ENCODE measurements at places on chromosomes 5 and 9.
A peak's percentile ranks its signal among the peaks of the same experiment; 100 is the strongest.

DNA sequence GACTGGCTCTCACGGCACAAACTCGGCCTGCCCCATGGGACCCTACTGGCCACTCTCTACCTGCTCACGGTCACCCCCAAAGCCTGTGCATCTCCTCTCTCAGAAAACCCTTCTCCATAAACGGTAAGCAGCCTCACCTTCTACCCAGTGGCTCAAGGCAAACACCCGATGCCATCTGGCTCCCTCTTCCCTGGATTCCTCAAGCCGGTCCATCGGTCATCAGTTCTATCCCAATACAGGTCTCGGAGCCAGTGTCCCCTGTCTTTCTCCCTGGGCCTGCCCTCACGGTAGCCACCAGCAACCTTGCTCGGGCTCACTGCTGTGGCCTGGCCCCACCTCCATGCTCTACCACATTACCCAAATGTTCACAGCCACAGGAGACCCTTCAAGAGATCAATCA, 134.1 kb downstream of the ROR2 start:
- DNase-seq: no peak

GRCh38 chr9:124812441-124812876, 35.5 kb downstream of the OLFML2A start:
- DNase-seq: no peak

DNA sequence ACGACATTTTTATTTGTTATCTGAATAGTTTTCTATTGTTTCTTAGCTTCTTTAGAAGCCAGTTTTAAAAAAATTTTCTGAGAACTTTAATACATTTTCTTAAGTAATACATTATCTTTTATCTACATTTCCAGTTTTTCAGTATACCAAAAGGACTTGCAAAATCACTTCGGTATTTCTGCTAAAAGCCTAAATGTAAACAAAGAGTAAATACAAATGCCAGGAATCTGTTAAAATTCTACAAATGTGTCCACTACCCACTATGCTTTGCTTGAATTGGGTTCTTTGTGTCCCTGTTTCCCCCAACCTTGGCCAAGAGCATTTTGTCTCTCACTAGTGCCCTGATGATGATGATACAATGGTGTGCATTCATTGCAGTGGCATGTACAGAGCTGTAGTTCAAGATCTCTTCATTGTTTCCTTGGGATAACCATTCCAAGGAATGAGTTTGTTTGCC, 611.2 kb downstream of the NR2F1-AS1 start:
- DNase-seq: no peak

GRCh38 chr5:116864157-116864837, 289.7 kb upstream of the SEMA6A start:
- DNase-seq: no peak

DNA sequence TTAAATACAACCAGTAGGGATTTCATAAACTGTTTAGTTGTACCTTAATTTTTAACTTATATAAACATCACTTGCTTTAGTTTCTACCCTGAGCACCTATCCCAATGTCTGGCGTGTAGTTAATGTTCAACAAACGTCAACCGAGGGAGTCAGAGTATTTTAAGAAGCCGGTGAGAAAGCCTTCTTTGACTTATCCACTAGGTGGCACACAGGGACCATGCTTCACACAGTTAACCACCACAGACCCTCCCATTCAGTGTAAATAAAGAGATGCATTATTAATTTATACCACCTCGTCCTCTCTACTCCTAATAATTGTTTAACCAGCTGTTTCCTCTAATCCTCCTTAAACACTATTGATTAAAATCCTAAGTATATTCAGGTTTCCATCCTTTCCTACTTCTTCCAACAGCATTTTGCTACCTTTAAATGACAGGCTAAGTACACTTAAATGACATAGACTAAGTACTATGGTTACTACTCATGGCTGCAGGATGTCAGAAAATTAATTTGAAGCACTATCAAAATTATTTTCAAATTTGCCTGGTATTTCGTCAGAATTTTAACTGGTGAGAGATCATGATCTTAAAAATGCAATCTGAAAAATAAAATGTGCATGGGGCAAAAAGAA, 2.3 kb downstream of the HAPLN1 start:
- DNase-seq: peak; percentile 54

DNA sequence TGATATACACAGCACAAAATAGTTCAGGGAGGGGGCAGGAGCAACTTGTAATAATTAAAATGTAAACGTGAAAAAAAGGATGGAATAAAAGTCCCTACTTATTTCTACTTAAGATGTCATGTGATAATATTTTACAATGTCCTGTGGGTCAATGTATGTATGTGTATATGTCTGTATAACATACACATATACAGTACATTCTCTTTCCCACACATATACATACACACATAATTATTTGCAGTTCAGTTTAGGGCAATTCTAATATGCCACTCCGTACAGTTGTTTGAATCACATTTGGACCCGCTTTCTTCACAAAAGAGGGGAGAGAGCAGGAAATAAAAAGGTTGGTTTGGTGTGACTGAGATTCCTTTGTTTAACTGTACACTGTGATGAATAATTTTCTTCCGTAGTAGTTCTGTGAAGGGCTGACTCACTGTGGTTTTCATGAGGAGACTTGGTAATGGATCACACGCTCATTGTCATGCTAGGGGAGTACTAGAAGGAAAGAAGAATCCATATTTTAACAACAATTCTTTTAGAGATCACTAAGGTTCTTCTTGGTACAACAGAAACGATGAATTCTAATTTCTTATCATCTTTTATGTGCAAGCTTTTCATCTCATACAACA, 26.2 kb upstream of the ACOT12 start:
- no peak for DNase-seq

GRCh38 chr9:127318651-127319167, 54.1 kb downstream of the GARNL3 start:
- DNase-seq: peak; percentile 47

DNA sequence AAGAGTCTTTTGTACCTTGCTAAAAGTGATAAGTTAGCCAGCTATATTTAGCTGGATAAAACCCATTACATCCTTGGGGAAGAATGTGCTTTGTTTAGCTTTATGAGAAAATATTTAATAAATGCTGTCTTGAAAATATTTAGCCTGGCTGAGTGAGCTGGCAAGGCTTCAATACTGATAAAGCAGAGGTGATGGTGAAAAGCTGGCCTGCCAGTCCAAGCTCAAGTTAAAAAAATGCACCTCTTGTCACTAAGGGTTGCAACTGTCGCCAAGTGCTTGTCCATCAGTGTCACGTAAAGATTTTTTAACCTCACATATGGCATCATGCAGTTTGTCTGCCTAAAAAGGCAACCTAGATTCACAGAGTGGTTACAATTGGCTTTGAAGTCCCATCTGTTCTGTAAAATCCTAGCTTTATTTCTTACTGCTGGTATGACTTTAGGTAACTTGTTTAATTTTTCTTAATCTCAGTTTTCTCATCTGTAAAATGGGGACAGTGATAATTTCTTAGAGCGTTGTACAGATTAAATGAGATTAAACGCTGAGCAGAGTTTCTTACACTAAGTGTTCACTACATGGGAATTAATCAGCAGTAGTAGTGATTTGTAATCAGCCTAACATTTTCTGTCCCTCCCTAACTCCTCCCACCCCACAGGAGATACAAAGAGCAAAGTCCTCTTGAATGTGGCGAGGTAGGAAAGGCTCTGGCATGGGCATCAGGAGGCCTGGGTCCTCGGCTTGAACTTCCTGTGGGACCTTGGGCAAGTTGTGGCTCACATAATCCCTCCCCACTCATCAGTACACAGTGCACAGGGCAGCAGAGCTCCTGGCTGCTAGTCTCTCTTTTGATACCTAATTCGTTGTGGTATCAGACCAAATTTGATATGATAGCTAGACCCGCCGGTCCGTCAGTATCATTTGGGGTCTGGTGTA, 48.7 kb downstream of the PIK3R1 start:
- DNase-seq: no peak

DNA sequence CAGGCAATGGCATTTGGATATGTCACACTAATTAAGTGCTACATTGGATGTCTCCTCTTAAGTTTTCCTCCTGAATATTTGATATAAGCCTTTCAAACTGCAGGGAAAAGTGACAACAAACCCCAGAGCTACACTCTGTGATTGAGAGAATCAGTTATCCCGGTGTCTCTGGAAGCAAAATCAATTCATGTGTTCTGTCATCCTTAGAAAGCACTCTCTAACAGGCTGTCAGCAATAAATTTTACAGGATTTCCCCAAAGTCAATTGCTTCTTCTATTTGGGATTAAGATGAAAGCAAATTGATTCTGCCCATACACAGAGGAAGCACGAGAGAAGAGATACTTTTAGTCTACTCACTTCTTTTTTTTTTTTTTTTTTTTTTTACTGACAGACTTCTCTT, 332.4 kb downstream of the CDH18 start:
- no peak for DNase-seq

DNA sequence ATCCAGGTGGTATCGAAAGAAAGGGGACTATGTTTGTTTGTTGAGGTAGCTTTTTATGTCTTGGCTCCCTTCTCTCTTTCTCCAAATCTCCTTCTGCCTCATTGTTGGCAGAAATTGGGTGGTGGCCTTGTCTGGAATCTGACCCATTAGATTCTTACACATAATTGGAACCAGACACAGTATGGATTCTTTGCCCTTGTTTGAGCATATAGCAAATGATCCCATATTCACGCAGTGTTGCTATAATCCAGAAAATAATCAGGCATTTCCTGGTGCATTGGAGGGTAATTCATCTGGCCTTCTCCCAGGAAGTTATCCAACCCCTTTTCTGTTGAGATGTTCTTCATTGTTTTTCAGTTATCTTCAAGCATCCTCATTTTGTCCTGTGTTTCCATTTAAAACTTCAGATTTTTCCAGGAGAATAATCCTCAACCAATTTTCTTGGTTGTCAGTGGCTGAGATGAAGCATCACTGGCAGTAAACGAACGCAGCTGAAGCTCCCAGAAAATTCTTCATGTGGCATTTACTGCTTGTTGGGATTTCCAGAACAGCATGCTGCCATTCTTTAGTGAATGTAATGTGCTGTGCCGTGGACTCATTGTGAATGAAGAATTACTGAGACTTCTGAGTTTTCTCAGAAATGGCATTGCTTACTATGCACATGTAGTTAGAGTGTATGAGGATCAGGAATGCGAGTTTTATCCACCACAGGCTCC, 70.5 kb upstream of the NTRK2 start:
- no peak for DNase-seq

DNA sequence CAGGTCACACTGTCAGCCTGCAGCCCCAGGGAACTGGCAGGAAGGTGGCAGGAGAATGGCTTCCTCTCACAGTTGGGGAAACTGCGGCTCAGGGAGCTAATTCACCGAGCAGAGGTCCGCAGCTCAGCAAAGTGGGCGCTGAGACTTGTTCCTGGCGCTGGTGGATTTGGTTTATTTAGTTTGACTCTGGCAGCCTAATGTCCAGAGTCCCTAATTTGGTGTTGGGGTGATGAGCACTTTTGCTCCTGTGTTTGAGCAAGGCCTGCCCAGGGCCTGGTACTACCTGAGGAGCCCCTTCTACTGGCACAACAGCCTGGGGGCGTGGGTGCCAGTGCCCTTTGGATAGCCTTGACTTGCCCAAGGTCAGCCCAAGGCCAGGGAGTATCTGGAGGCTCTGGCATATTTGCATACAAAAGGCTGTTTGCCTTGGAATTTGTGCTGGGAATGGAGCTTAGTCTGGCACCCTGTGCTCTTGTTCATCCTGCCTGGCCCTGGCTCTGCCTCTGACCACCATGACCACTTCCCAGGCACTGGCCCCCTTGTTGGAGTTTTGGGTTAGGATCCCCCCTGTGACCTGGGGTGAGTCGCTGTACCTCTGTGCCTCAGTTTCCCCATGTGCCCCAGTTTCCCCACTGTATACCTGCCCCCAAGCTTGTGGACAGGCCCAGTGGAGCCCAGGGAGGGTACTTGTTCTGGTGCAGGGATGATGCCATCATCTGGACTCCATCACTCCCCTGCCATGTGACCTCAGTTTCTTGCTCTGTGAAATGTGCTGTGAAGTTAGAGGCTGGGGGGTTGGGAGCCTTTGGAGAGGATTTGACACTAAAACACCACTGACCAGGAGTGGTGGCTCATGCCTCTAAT, 1.4 kb downstream of the SUSD3 start:
- DNase-seq: no peak

DNA sequence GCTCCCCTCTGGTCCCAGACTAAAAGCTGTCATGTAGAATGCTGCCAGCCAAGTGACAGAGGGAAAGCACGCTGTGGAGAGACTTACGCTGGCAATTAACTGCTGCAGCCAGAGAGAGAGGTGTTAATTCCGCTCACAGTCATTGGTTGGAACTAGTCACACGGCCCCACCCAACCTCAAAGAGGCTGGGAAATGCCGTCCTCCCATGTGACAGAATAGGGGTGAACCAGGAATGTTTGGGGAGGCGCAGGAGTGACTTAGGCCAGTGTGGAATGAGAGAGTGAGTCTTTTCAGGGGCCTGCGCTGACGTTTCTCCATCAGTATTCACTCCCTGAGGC, 87.6 kb downstream of the AMBP start:
- no peak for DNase-seq

- DNase-seq: no peak
Measured at GRCh38 chr5:107301999-107302398, 368.7 kb downstream of the EFNA5 start.

DNA sequence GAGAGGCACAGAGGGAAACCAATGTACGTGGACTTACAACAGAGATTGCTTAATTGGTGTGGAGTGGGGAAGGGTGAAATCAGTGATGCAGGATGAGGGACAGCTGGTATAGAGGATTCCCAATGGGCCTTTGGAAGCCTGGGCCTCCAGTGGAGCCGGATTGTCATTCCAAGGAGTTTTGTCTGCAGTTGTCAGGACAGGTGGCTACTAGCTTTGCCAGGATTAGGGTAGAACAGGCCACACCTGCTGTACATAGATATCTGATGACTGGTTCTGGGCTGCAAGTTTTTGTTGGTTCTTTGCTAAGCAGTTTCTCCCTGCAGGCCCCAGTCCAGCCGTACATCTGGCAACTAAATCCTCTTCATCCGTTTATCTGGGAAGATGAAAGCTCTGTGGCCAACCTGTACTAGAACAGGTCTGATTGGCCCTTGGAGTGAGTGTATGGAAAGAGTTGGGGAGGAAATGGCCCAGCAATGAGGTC, 4.2 kb downstream of the SKP2 start:
- DNase-seq: peak; percentile 78

DNA sequence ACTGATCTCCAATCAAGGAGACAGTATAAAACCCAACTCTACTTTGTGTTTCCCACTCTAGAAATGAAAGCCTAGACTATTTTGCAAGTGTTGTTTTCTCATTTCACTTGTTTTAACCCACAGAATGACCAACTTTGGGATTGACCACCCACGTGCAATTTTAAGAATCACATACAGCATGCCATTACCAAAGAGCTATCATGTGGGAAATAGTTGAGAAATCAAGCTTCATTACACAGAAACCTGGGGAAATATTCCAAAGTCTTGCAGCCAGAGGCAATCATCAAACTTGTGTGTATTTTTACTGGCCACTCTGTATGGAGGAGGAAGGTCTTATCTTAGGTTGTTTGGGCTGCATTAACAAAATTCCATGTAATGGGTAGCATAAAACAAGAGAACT, 451.4 kb upstream of the DAB2 start:
- no peak for DNase-seq

GRCh38 chr9:71683598-71684235, 84.6 kb downstream of the CEMIP2 start:
- DNase-seq: no peak

- DNase-seq: no peak
Measured at GRCh38 chr5:33808699-33809098, 83.1 kb downstream of the ADAMTS12 start.

Data from D341Med (cell line).